ENCODE measurements at places on chromosomes 6 and 20.

GRCh38 chr20:32387252-32387651 is 29.1 kb downstream of the ASXL1 start:
- no peak for DNase-seq

DNA sequence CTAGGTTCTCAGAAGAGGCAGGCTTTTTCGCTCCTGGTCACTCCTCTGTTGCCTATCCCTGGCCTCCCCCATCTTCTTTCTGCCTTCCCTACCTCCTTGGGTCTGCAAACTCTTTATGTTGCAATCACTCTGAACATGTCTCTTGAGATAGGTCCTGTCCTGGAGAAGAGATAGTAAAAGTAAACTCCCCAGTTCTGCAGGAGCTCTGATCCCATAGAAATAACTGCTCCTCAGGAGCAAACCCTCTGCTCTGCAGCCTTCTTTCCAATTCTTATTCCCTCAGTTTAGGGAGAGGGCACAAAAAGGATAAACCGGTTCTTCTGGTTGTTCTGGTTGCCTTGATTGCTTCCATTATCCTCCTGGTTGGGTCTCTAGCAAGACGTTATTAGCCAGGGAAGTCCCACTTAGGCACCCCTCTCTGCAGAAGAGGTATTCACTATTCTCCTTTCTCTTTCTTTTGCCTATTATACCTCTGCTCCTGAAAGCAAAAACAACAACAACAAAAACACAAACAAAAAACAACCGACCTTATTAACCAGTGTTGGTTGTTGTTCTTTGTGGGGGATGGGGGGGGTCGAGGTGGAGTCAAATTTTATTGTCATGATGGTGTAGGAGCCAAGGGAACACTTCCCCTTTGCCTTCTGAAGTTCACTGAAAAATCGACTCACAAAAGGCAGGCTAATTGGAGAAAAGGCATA is 973 bp downstream of the TRIM38 start:
- DNase-seq: peak; percentile 42

DNA sequence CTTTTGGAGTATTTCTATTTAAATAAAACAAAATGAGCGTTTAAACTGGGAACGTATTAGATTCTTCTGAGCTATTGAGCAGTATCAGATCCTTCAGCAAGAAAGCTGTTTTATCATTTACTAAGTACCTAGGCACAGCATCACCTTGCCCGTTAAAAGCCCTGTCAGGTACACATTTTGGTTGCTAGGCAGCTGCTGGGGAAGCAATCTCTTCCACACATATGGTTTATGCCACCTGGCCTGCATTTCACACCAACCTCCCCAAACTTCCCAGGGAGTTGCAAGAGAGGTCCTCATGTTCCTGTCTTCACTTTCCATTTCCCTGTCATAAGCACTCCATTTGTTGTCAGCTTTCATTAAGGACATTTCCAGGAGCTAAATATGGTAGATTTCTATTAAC is 400.1 kb downstream of the PLCB1 start:
- peak; percentile 28 for DNase-seq

- peak; percentile 82 for DNase-seq
Observed at GRCh38 chr6:161418463-161418945, 144.6 kb upstream of the AGPAT4 start.

DNA sequence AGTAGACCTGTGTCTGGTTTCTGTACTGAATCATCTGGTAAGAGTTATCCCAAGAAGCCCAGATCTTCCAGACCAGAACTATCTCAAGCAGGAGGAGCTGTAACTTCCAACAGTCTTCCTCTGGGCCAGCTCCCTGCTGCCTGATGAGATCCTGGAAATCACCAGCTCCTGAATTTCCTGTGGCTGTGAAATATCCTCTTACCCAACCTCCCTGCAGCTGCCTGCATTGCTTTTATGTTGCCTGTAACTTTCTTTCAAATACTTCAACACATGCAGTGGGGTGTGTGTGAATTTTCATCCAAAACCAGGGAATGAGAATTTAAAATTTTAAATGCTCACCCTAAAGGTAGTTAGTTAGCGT is 160.5 kb upstream of the LAMP5 start:
- no peak for DNase-seq

DNA sequence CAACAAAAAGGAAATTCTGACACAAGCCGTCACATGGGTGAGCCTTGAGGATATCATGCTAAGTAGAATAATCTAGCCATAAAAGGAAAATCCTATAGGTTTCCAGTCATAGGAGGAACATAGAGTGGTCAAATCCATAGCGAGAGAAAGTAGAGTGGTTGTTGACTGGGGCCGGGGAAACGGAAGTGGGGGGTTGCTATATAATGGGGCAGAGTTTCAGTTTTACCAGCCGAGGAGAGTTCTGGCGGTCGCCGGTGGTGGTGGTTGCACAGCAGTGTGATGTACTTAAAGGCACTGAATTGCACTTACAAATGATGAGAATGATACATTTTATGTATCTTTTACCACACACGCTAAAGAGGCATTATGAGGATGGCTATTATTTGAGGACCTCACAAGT is 4.9 kb downstream of the GPR31 start:
- no peak for DNase-seq

- peak; percentile 31 for DNase-seq
Observed at GRCh38 chr20:63495741-63496595, 2.9 kb downstream of the EEF1A2 start.

- peak; percentile 86 for DNase-seq
Observed at GRCh38 chr20:5788385-5788895, 38.2 kb downstream of the SHLD1 start.

DNA sequence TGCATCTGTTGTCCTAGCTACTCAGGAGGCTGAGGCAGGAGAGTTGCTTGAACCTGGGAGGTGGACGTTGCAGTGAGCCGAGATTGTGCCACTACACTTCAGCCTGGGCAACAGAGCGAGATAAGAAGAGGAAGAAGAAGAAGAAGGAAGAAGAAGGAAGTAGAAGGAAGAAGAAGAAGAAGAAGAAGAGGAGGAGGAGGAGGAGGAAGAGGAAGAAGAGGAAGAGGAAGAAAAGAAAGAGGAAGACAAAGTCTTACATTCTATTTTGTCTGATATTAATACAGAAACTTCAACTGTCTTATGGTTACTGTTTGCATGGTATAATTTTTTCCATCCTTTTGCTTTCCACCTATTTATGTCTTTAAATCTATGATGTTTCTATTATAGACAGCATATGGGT is 7.2 kb upstream of the NELFCD start:
- no peak for DNase-seq

- no peak for DNase-seq
Observed at GRCh38 chr20:1392443-1392692, 486 bp downstream of the FKBP1A start.

DNA sequence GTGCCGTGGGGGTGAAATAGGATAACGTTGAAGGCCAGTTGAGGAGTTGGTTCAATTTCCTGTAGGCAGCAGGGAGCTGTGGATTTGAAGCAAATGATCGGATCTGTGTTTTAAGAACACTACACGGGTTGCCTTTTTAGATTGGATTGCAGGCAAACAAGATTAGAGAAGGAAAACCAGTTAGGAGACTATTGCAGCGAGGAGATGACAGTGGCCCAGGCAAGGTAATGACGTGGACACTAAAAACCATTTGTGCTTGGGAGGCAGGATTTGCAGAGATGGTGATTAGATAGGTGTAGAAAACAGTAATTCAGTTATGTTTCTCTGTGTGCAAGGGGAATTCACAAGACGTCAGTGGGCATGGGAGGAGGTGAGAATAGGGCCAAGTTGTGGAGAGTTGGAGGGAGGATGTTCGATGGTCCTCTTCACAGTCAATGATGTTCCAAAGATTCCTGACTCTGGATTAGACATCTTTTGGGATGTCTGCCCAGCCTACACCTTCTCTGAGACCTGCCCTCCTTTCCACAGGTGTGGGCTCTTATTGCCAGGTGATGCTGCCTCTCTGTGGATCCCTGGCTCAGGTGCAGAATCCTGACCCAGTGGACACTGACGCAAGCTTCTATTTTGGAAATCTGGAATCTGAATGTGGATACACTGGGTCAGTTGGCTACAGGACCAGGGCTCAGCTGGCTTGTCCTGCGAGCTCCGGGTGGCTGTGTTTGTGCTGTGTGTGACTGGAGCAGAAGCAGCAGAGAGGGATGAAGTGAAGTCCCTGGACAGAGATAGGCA is 54.2 kb downstream of the TFAP2C start:
- DNase-seq: no peak

- no peak for DNase-seq
Observed at GRCh38 chr6:79313254-79313653, 78.8 kb upstream of the HMGN3 start.

DNA sequence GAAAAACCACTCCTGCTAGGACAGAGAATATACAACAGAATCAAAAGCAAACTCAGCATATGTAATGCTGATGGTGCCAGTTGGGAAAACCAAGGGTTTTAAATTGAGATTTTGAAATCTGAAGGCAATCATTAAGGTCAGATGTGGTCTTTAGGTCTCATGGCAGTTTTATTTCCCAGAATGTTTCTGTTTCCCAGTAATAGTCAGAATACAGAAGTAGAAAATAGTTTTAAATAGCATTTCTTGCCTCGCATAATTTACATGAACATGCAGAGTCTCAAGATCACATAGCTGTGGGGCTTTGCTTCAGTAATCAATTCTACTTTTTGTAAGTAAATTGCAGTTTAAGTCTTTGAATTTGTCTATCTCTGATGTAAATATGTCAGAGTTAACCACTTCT is 58.1 kb downstream of the RNF144B start:
- no peak for DNase-seq

- DNase-seq: no peak
Observed at GRCh38 chr6:33411632-33412005, 805 bp downstream of the PHF1 start.

DNA sequence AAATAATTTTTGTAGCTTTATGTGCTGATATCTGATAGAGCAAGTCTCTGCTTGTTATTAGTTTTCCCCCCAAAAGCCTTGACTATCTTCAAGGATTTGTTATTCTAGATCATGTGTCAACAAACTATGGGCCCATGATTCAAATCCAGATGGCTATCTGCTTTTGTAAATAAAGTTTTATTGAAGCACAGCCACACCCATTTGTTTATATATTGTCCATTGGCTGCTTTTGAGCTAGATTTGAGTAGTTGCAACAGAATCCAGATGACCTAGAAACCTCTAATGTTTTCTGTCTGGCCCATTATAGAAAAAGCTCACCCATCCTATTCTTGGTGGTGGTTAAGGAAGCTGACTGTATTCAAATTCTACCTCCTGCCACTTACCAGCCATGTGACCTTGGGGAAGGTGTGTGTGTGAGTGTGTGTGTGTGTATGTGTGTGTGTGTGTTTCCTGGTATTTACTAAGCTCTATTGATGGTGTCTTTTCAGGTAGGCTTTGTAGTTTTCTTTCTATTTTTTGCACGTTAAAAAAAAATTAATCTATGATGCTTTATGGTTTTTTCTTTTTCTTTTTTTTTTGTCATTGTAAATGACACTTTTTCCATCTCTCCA is 1.3 kb upstream of the GTSF1L start:
- no peak for DNase-seq

GRCh38 chr20:49405062-49405683 is 77.3 kb downstream of the KCNB1 start:
- peak; percentile 73 for DNase-seq

- no peak for DNase-seq
Observed at GRCh38 chr20:17394411-17394810, 136.8 kb downstream of the BFSP1 start.

DNA sequence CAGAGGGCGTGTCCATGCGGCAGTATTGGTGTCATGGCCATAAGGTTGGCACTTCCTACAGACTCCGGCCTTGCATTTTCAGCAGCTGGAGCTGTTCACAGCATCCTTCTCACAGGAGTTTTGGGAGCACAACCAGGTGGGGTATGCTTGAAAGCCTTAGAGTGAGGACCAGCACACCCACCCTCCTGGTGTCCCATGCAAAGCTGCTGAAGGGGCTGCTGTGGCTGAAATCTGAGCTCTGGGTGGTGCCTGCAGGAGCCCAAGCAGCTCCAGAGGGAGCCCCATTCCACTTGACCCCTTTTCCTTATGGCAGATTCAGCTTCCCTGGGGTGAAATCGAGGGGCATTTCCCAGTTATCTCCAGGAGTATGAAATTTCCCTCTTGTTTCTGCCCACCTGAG is 74.0 kb upstream of the BHLHE23 start:
- DNase-seq: no peak

- DNase-seq: no peak
Observed at GRCh38 chr6:1749041-1749440, 139.3 kb downstream of the FOXC1 start.

GRCh38 chr6:12851123-12851695 is 134.6 kb downstream of the PHACTR1 start:
- no peak for DNase-seq

DNA sequence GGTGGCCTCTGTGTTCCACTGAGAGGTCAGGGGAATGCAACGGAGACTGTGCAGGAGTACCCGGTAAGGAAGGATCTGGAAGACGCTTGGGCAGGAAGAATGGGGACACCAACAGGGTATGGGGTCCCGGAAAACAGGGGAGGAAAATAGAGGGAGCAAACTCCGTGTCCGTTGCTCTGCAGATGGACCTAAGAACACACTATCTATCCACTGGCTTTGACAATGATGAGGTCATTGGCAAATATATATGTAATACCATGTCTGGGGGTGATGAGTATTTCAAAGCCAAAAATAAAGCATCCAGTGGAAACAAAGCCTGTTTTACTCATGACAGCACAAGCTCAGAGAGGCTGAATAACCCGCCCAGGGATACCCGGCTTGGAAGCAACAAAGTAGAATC is 80.2 kb downstream of the BMP7 start:
- DNase-seq: no peak

DNA sequence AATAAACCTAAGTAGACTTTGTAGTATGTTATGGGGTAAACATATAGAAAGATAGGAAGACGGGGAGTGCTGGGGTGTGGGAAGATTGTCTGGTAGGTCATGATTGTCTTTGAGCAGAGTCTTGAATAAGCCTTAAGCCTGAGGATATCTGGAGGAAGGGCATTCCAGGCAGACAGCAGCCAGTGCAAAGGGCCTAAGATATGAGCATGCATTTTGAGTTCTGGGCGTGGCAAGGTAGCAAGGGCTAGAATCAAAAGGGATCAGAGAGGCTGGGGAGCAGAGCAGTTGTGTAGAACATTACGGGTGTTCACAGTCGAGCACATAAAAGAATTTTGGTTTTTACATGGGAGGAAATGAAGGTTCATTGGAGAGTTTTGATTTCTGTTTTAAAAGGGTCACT is 14.3 kb downstream of the BICRAL start:
- no peak for DNase-seq

DNA sequence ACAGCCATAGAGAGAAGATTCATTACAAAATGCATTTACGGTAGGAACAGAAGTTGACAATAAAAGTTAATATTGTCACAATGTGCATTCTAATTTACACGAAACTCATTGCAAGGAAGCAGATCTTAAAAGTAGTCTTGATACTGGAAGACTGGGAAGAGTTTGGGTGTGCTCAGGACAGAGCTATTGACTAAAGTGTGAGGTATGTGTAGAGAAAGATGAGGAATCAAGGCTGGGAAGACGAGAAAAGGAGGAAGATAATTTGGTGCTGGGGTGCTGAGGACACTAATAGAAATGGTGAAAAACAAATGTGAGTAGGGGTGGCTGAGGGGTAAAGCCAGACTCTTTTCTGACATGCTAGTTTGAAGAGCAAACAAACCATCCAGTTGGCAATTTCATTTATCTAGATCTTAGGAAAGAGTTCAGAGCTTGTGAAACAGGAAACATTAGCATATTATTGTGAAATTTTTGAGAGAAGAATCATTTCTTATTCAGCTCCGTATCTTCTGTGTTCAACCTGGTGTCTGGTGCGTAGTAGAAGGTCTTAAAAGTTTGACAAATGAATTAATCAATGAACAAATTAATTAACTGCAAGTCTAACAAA is 72.7 kb downstream of the ELOVL4 start:
- no peak for DNase-seq
